ENCODE measurements at places on chromosomes 16 and 17.
A peak's percentile ranks its signal among the peaks of the same experiment; 100 is the strongest.

- DNase-seq = no peak
Measured at GRCh38 chr17:69900829-69901228, 174.2 kb upstream of the KCNJ16 start.

DNA sequence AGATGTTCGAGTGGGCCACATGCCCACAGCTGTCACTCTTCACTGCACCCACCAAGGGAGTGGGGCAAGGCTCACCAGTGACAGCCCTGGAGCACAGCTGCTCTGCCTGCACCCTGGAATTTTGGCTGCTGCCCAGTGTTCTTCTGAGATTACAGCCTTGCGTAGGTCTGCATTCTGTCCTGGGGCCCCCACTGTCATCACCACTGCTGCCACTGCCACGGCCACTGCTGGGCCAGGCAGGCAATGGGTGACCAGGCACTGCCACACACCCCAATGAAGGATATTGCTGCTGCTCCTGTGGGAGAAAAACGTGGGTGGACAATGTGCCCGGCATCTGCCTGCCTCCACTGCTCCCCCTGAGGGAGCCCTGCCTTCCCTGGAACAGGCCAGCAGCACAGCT is 1717.0 kb downstream of the TP53TG3F start:
- no peak for DNase-seq

DNA sequence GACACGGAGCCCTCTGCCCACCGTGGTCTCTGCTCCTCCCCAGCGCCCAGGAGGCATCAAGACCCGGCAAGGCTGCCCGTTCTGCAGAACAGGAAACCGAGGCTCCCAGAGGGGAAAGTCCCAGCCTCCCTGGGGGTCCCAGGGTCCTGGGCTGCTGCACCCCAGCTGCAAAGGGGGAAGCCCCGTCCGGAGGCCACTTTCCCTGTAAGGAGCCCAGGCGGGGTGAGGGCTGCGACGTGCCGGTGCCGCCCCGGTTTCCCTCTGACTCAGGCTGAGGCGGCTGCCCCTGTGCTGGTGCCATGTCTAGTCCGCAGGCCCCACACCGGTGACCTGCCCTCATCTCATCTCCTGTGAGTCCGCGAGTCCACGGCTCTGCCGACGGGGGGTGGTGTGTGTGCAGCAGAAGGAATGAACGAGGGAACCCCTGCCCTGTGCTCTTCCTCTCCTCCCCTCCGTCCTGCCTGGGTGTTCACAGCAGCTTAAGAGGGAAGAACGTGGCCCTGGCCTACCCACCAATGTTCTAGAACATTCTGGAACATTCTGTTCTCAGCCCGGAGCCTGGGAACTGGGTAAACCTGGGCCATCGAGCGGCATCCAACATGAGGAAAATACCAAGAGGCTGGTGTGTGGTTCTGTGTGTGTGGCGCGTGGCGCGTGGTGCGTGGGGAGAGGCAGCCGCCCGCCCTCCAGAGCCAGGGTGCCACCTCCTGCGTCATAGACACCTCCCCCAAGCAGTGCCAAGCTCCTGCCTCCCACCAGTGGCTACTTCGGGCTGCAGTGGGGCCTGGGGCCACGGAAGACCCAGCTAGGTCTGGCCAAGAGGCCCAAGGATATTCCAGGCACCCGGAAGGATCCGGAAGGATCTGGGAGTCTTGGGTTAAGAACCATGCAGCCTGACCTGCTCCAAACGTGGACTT is 7.0 kb upstream of the CBFA2T3 start:
- no peak for DNase-seq

DNA sequence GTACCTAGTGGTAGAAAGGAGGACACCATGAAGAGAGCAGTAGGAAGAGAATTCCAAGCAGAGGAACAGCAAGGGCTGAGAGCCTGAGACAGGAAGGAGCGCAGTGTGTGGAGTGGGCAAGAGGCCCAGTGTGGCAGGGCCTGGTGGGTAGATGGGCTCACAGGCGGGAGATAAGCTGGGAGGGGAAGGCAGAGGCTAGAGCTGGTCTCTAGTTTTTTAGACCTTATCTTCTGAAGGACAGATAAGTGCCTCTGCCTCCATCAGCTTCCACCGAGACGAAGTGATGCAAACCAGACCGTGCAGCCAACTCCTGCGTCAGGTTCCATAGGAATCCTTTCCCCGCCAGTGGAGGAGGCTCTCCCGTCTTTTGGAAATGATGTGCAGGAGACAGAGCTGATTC is 33.6 kb downstream of the CDH1 start:
- DNase-seq = no peak

DNA sequence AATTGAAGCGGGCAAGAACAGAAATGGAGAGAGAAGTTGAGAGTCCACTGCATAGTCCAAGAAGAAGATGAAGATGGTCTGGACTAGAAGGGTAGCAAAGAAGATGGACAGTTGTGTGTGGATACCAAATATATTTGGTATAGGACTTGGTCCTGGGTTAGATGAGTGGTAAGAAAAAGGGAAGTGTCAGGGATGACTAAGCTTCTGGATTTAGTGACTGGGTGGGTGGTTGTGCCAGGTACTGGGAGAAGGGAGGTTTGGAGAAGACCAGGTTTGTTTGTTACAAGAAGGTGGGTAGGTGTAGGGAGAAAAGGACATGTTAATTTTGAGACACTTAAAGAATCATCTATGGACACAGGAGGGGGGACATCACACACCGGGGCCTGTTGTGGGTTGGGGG is 5.4 kb downstream of the VMP1 start:
- DNase-seq = no peak

DNA sequence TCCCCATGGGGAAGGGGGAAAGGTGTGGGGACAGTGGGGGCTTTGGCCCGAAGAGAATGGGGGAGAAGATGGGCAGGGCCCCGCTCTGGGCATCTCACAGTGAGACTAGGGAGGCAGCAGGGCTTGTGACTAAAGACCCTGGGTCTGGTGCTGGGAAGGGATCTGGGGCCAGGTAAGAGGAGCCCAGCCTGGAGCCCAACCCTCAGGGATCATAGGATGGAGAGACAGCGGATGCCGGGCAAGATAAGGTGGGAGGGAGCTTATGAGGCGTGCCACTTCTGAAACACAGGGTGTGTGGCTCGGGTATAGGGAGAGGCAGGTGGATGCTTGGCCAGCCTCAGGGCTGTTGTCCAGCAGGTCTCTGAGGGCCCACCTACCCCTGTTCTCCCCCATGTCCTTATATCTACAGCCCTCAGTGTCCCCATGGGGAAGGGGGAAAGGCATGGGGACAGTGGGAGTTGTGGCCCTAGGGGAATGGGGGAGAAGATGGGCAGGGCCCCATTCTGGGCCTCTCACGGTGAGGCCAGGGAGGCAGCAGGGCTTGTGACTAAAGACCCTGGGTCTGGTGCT is 15.4 kb downstream of the USP6 start:
- DNase-seq = no peak

DNA sequence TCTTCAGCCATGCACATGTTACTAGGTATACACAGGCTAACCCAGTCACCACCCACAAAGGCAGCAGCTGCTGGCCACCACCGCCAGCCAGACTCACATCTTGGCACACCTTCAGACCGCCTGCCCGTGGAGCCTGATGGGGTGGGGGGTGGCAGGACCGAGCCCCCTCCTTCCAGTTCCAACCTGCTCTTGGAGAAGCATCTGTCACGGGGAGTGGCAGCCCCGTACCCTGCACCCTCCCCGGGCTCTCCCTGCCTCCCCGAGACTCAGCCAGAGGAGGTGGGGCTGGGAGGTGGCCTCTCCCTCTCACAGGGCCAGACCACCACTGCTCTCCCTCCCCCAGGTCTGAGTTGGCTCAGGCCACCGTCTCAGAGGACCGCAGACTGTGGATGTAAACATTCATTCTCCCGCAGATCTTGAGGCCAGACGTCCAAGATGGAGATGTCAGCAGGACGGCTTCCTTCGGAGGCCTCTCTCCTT is 11.3 kb upstream of the RBFOX3 start:
- DNase-seq = no peak

DNA sequence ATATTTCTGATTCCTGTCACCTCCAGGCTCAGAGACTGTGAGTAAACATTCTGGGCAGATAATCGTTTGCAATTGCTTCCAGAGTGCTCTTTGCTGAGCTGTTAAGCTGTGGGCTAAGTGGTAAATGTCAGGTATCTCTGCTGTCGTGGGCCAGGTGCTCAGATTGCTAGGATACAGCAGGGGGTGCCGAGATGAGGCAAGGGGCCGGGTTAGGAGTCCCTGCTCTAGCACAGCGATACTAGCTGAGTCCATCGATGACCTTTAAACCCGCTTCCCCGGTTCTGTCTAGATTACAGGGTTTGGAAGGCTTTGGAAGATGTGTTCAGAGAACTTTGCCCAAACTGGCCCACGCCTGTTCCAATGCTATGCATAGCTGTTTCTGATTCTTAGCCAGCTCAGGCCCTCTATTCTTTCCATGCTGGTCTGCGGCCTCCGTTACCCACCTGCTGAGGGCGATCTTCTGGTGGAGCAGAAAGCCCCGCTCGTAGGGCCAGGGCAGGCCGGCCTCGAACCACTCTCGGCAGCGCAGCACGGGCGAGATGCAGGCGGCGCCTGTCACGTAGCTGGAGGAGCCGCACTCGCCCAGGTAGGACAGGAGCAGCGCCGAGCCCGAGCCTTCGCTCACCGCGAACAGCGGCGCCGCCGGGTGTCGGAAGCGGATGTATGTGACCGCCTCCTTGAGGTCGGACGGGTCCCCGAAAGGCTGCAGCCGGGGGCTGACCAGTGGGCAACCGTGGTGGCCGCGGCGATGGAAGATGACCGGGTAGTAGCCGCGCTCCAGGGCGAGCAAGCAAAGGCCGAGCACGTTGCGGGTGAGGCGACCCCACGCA is 979 bp downstream of the ABHD15 start:
- DNase-seq = no peak

DNA sequence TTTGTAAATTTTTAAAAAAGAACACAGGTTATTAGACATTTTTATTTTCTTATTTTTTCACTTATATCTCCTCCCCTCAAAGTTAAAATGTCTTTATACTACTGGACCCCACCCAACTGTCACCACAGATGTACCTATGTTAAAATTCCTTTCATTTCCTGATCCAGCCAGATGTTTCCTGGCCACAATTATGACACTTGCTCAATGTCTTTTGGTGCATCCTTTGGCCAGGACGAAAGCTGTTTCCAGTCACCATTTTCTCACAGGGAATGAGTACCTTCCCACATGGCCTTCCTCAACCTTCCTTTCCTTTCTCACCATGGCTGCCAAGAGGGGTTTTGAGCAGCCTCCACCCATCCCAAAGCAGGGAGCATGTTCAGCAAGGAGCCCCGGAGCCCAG is 365.7 kb upstream of the MAF start:
- DNase-seq = no peak

GRCh38 chr17:5540321-5540720 is 44.0 kb downstream of the NLRP1 start:
- no peak for DNase-seq

GRCh38 chr16:46743232-46743719 is 4.9 kb downstream of the MYLK3 start:
- DNase-seq = peak; percentile 74

GRCh38 chr17:9974448-9975381 is 69.6 kb upstream of the RCVRN start:
- DNase-seq = no peak

DNA sequence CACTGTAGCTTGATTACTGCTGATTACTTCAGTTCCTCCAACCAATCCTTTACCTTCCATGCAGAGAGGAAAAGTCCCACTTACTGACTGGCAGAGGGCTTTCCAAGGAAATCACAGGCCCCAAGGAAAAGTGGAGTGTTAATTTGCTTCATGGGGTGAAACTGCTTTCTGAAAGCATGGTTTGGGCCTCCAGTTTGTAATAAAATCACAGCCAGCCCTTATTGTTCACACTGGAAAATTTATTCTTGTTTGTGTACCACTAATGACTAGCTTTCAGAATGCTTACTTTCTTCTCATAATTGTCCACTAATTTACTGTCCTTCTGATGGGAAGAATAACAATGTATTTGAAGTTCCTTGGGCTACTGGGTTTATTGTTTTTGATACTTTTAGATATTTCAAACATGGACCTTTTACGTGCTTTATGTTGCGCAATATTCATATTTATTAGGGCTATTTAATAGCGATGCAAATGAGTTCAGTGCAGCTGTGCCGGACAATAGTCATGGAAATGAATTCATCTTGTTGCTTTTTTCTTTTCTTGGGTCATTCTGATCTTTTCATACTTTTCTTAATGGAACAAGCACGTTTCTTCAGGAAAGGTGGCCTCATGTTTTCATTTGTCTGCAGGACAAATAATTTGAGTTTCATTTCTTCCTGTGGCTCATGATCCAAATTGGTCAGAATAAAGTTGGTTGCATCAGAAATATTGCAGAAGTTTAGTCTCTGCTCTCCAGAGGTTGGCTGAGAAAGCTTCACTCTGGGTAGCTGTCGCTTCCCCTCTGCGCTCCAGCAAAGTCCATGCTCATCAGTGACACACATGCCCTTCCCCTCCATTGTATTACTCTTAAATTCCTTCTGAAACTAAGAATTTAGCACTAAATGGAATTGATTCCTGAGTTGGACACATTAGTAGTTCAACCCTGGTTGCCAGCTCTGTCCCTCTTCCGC is 128.7 kb downstream of the PRKCA start:
- DNase-seq = no peak

GRCh38 chr17:71855010-71855409 is 265.8 kb upstream of the SOX9 start:
- no peak for DNase-seq

GRCh38 chr16:9528511-9529079 is 437.2 kb downstream of the HAPSTR1 start:
- DNase-seq = no peak

GRCh38 chr16:88065747-88066142 is 114.5 kb downstream of the BANP start:
- no peak for DNase-seq

DNA sequence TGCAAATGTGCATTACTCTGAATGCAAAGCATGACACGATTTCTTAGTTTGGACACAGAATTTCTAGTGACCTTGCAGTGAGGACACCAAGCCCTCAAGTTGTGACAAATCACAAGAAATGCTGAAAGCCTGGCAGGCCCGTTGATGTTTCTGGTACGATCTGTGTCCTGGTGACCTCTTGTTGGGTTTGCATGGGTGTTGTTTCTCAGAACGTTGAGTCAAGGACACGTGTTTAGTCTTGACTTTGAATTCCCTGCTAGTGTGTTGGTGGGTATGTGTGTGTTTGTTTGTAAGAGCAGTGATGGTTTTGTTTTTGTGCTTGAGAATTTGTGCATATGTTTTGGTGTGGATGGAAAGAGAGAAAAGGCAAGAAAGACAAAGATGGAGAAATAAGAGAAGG is 37.8 kb upstream of the MAF start:
- no peak for DNase-seq

DNA sequence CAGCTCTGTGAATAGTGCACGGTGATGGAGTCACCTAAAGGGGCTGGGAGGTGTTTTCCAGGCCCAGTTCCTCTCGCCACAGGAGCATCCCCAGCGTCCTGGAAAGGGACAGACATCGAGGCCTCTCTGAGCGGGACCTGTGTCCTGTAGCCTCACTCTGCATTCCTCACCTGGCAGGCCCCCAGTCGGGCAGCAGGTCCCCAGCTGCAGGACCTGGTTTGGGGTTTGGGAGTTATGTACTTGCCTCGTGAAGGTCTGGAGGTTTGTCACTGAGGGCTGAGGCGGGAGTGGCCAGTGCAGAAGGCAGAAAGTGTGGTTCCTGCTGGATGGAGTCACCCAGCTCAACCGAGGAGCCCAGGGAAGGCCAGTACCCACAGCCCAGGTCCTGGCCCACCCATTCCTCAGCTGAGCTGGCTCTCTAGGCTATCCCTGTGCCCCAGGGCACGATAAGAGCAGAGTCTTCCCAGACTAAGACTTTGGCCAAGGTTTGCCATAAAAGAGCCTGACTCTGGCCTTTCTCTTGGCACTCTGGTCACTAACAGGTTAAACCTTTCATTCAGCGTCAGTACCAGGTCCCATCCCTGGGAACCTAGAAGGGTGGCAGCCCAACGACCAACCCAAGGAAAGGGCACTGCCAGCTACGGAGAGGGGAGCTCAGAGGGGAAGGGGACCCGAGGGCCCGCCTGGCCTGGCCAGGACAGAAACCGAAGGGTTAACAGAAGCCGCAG is 24.4 kb downstream of the TBX4 start:
- no peak for DNase-seq

Data from GM03348 (cell line).